NCI-H146 (cell line): ENCODE measurements at places on chromosomes 1 and 21.

DNA sequence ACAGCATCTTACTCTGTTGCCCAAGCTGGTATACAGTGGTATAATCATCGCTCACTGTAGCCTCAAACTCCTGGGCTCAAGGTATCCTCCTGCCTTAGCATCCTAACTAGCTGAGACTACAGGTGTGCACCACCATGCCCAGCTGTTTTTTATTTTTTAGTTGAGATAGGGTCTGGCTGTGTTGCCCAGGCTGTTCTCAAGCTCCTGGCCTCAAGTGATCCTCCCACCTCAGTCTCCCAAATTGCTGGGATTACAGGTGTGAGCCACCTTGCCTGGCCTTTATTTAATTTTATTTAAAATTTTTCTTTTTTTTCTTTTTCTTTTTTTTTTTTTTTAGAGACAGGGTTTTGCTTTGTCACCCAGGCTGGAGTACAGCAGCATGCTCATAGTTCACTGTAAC lies 9.2 kb downstream of the MAP7D1 start:
- no peak for DNase-seq

DNA sequence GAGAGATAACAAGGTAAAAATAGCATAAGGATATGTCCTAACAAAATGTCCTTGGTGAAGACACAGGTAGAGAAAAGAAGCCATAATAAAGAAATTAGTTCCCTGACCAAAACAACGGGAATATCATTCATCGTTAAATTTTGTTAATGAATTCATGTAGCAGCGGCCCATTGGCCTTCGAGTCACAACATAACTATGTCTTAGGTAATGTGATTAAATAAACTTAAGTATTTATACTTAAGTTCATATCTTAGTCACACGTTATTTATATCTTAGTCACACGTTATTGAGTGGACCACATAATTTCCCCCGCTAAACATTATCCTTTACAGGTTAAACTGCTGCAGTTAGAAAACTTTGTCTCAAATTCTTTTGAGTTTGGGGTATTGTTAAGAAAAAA lies 1.2 kb downstream of the NEXN start:
- DNase-seq: no peak

GRCh38 chr1:12145616-12146342 lies 21.0 kb upstream of the TNFRSF1B start:
- DNase-seq: no peak

- DNase-seq: no peak
Measured at GRCh38 chr1:240667351-240667750, 55.4 kb upstream of the GREM2 start.

- DNase-seq: no peak
Measured at GRCh38 chr1:85566890-85567289, 13.7 kb upstream of the CCN1 start.

DNA sequence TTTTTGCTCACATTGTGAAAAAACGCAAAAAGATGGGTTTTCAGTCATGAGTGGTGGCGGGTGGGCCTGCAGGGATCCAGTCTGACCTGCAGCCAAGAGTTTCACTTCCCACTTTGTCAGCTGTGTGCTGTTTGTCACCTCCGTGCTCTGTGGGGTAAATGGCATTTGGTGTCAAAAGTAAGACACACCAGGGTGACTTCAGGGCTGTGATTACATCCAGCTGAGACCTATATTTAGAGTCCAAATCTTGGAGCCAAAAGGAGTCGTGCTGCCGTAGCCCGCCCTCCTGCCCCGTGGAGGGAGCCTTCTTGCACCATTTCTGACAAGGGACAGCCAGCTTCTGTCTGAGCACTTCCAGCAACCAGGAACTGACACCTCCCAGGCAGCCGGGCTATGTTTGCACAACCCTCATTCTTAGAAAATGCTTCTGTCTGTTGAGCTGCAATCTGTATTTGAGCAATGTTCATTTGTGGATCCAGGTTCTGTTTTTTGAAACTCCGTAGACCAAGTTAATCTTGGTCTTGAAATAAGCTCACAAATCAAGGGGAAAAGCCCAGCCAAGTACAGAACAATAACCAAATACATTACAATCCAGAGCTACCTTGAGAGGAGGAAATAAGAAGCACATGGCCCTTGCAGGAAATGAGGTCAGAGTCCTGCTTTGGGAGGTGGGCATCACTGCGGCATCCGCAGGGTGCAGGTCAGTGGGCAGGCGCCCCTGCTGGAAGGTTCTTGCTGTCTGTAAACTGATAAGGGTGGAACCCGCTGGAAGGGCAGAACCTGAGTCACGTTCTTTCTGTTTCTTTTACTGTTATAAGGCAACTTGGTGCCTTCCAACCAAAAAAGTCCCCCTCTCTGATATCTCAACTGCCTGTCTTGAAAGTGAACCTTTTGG lies 14.4 kb downstream of the ABCG1 start:
- DNase-seq: peak; percentile 26
